Gastroesophageal sphincter (tissue), 4 donors: ENCODE measurements at places on chromosomes 2 and 18.

- H3K4me1 ChIP-seq: no peaks in the 10 kb centered on the region
- ATAC-seq: no peak
- H3K36me3 ChIP-seq: peaks cover 51% of the 10 kb centered on the region
- no peaks in the 10 kb centered on the region for H3K27me3 ChIP-seq
Observed at GRCh38 chr2:223914324-223914723, 30.8 kb downstream of the WDFY1 start.

DNA sequence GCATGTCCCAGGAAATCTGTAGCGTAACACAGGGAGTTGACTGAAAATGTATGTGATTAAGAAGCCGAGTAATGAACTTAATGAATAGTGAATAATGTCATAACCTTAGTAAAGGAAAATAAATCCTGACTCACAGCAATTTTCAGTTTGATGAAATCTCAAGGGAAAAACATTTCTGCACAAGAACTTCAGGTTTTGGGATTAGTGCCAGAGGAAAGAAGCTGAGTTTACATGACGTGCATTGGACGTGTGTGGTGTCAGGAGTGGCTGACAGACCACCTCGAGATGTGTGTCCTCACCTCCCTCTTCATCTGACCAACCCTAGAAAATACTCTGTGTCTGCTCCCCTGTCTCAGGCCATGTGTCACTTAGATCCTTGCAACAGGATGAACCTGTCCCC, 39.1 kb downstream of the VWA3B start:
- no peak overlapping the region for H3K27ac ChIP-seq
- H3K4me1 ChIP-seq: no peaks in the 10 kb centered on the region
- H3K4me3 ChIP-seq: no peak overlapping the region
- H3K27me3 ChIP-seq: no peaks in the 10 kb centered on the region

DNA sequence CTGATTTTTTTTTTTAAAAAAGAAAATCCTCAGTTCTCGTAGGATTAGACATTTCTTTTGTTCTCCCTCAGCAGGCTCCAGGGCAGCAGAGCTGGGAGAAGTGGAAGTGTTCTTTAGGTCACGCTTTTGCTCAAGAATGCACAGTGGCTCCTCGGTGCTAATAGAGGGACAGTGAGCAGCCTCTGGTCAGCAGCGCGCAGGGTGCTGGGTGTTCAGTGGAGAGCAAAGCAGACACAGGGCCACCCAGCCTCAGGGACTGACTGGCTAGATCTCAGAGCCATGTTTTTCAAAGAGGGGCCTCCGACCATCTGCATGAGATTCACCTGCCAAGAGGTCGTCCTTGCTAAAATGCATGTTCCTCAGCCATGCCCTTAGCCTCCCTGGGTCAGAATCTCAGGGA, 218.8 kb downstream of the HAUS1 start:
- no peaks in the 10 kb centered on the region for H3K4me1 ChIP-seq
- no peaks in the 10 kb centered on the region for H3K27me3 ChIP-seq
- no peak overlapping the region for H3K27ac ChIP-seq
- no peak overlapping the region for H3K4me3 ChIP-seq

DNA sequence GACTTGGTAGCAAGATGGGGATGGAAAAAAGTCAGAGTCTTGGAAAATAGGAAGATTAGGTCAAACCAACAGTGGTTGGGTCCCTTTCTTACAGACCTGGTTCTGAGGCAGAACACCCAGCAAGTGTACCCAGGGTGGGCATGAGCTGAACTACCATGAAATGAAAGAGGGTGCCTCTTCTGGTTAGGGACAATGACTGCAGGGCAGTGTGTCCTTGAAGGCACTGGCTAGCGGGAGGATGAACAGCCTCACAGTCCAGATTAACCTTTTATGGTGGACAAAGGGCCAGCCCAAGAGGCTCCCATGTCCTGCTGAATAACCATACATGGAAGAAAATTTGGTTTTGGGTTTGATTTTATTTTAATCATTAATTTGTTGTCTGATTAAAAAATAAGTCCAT, 61.8 kb upstream of the CCDC85A start:
- H3K27me3 ChIP-seq: peaks cover 5% of the 10 kb centered on the region
- no peak for ATAC-seq
- no peak overlapping the region for H3K27ac ChIP-seq
- no peaks in the 10 kb centered on the region for H3K4me1 ChIP-seq

DNA sequence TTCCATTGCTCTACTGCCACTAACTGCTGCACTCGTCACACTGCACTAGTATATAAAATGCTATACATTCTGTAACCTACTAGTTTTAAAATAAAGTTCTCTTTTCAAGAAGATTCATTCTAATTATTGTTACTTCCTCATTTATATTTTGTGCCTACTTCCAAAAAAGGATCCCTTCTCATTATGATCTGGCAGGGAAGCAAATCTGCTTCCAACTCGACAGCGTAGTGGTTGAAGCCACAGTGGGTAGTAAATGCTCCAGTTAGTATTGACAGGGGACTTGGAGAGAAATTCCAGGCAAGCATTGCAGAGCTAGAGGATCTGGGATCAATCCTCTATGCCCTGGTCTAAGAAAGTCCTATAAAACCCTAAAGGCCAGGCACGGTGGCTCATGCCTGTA, 53.3 kb upstream of the AP1S3 start:
- H3K27ac ChIP-seq: no peak overlapping the region
- no peak for ATAC-seq
- peaks cover 4% of the 10 kb centered on the region for H3K36me3 ChIP-seq
- no peaks in the 10 kb centered on the region for H3K27me3 ChIP-seq
- no peak overlapping the region for H3K4me3 ChIP-seq

GRCh38 chr2:104233591-104233990, 620.3 kb upstream of the POU3F3 start:
- H3K27ac ChIP-seq: no peak overlapping the region
- H3K4me1 ChIP-seq: no peaks in the 10 kb centered on the region
- no peak for ATAC-seq

DNA sequence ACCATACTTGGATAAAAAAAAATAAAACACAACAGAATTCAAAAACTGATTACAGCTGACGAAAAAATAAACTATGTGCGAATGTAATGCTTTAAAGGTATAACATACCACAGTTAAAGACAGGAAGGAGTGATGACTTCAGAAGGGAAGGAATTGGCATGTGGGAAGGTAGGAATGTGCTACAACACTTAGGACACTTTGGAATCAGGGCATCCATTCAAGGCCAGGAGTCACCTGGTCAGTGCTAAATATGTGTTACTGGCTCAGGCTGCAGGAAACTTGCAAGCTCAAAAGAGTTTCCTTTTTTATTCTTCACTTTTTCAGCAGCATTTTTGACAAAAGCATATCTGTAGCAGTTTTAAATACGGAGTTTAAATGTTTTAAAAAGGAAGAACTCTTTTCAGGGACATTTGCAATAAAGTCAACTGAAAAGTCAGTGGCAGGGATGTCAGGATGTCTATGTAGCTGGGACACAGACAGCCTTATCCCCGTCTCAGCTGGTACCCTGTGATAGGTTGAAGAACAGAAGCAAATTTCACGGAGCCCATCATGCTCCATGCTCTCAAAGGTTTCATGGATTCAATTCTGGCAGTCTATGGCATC, 138.0 kb upstream of the KLHL14 start:
- H3K4me1 ChIP-seq: no peaks in the 10 kb centered on the region
- no peak overlapping the region for H3K27ac ChIP-seq
- no peak for ATAC-seq
- no peaks in the 10 kb centered on the region for H3K36me3 ChIP-seq
- no peaks in the 10 kb centered on the region for H3K27me3 ChIP-seq

DNA sequence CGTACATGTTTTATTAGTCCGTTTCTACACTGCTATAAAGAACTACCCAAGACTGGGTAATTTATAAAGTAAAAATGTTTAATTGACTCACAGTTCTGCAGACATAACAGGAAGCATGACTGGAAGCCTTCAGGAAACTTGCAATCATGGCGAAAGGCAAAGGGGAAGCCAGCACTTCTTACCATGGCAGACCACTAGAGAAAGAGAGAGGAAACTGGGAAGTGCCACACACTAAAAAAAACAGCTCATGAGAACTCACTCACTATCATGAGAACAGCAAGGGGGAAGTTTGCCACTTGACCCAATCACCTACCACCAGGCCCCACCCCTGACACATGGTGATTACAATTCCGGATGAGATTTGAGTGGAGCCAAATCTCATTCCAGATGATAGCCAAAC, 466.2 kb downstream of the IRS1 start:
- no peak overlapping the region for H3K27ac ChIP-seq
- H3K36me3 ChIP-seq: no peaks in the 10 kb centered on the region
- H3K27me3 ChIP-seq: no peaks in the 10 kb centered on the region
- no peak overlapping the region for H3K4me3 ChIP-seq

DNA sequence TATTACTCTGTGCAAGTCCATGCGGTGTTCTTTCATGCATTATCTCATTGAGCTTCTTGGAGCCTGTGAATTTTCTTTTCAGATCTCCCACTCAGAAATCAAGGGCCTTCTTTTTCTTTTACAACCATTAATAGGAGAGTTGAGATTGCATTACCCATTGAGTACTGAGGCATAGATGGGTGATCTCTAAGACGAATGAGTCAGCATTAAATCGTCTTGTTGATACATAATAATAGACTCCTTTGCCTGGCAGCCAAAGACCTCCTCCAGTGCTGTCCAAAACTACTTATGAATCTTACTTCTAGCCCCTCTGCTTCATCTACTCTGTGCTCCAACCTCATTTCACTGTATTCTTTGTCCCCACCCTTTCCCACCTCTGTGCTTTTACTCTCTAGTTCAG, 180.5 kb downstream of the AGPS start:
- H3K36me3 ChIP-seq: no peaks in the 10 kb centered on the region
- H3K4me1 ChIP-seq: no peaks in the 10 kb centered on the region
- H3K4me3 ChIP-seq: no peak overlapping the region
- H3K27ac ChIP-seq: no peak overlapping the region
